Frontal cortex (tissue), 4 donors: ENCODE measurements at places on chromosomes 13 and 19.

DNA sequence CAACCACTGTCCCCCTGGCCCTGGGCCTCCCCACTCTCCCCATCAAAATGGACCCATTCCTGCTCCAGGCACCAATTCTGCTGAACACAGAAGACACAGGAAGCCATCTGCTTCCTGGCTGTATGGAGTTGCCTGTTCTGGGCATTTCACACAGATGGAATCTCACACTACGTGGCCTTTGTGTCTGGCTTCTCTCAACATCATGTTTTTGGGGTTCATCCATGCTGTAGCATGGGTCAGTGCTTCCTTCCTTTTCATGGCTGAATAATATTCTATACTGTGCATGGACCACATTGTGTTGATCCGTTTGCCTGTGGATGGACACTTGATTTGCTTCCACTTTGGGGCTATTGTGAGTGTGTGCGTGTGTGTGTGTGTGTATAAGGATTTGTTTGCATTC is 15.0 kb upstream of the KLF2 start:
- DNase-seq = no peak

DNA sequence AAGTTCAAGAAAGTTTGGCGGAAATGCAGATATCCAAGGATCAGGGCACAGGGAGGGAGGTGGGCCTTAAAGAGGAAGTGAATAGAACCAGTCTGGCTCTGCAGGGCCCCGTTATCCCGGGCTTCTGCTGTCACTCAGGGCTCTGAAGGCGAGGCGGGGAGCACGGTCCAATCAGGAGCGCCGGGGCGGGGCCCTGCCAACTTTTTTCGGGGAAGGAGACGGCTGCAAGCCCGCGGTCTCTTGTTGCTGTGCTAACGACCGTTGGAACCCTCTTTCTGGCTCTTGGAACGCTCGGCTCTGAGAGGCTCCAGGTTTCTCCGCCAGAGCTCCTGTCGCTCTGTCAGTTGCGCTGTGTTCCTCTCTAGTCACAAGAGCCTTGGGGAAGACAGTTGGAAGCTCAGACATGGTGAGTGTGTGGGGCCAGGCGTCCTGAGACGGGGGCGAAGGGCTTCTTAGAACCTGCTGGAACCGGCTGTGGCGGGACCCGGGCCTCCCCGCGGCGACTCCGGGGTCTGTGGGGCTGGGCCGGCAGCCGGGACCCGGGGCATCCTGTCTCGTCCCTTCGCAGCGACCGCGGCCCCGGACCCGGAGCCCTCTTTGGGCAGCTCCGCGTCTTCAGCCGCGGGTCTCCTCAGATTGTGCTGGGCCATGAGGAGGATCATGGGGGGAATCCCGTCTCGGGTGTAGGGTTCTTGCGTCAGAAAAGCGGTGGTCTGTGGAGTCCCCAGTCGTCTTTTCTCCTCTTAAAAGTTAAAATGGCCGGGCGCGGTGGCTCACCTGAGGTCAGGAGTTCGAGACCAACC is 27.7 kb downstream of the ZNF844 start:
- DNase-seq = peak; percentile 71

GRCh38 chr19:34834472-34835061 is 61.6 kb upstream of the ZNF599 start:
- DNase-seq = no peak

DNA sequence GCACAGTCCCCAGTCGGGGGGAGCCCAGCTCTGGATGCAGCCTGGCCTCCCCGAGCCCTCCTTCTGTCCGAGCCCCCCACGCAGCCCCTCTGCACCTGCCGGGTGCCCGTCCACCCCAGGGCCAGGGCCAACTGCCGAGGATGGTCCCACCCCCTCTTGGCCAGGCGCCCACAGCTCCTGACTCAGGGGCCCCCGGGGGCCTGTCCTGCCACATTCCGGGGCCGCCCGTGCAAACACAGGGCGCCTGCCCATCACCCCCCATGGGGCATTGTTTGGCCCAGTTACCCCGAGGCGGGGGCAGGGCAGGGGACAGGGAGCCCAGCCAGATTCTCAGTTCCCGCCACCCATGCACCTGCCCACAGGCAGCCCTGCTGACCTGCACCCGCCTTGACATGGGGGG is 5.3 kb upstream of the TCF3 start:
- no peak for DNase-seq

DNA sequence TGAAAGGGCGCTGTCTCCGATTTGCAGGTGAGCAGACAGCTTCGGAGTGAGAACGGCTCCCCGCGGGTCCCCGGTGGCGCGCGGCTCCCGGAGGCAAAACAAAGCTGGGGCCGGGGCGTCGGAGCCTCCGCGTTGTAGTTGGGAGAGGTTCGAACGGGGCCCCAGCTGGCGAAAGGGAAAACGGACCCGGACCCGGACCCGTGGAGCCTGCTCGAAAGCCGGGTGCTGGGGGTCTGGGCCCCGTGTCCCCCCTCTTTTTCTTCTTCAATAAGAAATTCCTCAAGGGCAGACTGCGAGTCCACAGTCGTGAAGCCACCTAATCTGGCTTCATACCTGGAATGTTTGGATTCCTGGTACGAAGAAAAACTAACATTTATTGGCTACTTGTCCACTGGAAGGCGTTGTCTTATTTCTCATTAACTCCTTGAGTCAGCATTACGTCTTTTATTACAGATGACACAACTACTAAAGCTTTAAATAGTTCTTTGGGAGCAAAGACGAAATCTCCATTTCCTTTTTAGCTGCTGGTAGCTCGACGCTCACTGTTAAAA is 632 bp upstream of the MTIF3 start:
- no peak for DNase-seq

GRCh38 chr19:39154629-39155100 is 29.1 kb downstream of the PAK4 start:
- no peak for DNase-seq

- DNase-seq = no peak
These were observed 29.8 kb downstream of the ZNF536 start for GRCh38 chr19:30401956-30402355.

DNA sequence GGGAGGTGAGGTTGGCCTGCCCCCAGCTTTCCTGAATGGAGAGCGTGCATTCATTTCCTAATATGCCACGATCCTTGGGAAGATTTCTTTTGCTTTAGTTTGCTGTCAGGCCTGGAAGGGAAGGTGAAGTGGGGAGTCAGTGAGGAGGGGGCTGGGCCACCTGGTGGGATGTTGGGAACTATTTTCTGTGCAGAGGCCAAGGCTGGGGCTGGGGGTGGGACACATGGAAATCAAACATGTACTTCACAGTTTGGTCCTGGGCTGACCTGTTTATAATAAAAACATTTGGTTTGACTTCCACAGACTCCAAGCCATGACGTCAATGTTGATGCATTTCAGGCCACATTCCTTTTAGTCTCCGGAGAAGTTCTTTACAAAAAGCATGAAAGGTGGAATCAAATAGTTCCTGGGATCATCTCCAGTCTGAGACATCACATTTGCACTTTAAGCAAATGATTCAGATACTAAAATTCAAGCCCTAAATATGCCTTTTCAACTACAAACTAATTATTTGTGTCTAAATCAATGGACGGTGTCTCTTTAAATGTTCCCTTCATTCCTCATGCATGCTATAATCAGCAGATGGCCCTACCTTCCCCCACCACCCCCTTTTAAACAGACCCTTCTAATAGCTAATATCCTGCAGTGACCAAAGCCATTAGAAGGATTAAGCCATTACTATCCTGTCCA is 41.5 kb upstream of the MEDAG start:
- no peak for DNase-seq

GRCh38 chr19:58053480-58054156 is 5.5 kb upstream of the ZNF135 start:
- DNase-seq = no peak

DNA sequence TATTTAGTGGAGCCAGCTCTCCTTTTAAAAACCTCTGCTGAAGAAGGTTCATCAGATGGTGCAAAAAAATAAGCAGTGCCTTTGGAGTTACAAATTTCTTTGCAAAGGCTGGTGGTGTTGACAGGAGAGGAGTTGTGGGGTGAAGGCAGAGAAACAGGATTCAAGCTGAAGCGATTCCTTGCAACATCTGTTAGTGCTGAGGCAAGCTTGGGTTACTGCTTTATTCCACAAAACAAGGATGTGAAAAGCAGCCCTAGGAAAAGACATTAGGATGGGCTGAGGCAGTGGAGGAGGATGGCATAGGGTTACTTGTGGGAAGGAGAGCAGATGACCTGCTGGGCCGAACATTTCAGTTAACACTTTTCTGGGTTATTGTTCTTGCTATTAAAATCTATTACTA is 390.7 kb downstream of the DLEU7 start:
- no peak for DNase-seq

DNA sequence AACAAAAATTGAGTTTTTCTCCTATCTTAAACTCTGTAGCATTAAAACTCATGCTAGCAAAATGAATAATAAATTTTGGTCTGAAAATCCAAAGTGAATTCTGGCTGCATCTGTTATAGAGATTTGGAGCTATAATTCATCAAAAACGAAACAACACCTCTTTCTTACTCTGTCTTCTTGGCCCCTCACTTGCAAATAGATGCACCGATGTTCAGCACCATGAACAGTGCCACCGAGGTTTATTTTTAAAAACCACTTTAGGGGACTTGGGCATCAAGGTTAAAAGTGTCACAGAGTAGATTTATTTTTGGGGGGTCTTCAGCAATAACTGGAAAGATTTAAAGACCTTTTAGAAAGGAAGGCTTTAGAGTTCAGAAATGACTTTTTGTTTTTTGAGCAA is 26.1 kb upstream of the EID2 start:
- DNase-seq = no peak

- DNase-seq = no peak
These were observed at the start of gene SPACA4 for GRCh38 chr19:48606463-48607358. SPACA4 (plus strand) TSS chr19:48606742; CDS start chr19:48606979, 237 bp downstream.

DNA sequence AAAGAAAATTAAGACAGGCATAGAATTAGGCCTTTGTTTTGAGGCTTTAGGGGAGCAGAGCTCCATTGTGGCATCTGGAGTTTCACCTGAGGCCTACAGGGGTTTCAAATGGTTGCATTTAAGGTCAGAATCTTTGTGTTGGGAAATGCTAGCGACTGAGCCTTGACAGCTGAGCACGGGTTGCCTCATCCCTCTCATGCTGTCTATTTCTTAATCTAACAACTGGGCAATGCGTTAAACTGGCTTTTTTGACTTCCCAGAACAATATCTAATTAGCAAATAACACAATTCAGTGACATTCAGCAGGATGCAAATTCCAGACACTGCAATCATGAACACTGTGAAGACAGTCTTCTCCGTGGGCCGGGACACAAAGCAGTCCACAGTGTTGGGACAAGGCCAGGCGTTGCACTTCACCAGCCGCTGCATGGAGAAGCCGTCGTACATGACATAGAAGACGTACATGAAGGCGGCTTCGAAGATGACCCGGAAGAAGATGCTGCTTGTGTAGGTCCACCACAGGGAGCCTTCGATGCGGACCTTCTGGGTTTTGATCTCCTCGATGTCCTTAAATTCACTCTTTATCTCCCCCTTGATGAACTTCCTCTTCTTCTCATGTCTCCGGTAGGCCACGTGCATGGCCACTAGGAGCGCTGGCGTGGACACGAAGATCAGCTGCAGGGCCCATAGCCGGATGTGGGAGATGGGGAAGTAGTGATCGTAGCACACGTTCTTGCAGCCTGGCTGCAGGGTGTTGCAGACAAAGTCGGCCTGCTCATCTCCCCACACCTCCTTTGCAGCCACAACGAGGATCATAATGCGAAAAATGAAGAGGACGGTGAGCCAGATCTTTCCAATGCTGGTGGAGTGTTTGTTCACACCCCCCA is 3.8 kb downstream of the GJB2 start:
- no peak for DNase-seq

- DNase-seq = no peak
These were observed 251.5 kb downstream of the DNAJC15 start for GRCh38 chr13:43274881-43275280.

- DNase-seq = no peak
These were observed 28.6 kb upstream of the ZNF492 start for GRCh38 chr19:22605275-22606211.

DNA sequence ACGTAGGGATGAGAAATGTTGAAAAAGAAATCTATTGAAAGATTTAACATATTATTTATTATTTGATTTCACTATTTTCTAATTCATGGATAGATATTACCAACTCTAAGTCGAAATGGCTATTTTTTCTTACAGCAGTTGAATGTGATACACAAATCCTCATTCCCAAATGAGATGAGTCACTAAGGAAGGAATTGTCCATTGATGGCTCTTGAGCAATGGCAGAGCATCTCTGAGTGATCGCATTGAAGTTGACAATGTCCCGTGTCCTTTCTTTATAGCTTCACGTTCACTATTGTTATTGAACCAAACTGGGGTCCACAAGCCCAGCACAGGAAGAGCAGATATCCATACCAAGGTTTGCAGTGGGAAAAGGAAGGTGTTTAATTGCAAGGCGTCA is 648.3 kb upstream of the SPRY2 start:
- DNase-seq = no peak

- DNase-seq = no peak
These were observed 210.7 kb upstream of the EDNRB start for GRCh38 chr13:78129359-78129758.

DNA sequence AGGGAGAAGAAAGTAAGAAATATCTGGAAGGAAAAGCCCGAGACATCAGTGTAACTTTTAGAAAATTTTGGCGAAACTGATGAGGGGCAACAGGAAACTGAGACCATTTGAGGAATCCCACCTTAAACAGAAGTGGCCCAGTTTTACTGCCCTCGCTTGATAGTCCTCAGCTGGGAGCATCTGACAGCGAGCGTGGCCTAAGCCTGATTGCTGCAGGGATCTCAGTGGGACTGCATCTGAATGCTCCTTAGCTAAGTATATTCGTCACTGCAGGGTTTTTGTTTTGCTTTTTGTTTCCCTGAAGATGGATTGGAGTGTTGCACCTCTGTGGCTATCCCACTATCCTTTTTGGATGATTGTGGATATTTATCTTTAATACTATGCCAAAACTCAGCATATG is 262.7 kb upstream of the KLHL1 start:
- DNase-seq = no peak

- DNase-seq = peak; percentile 41
These were observed 82.9 kb upstream of the CACNA1A start for GRCh38 chr19:13588957-13589833.

GRCh38 chr19:46746281-46747057 is at the start of gene STRN4:
STRN4 (minus strand) TSS chr19:46746450; CDS start chr19:46746430, 20 bp downstream.
- DNase-seq = peak; percentile 93

GRCh38 chr13:98476538-98476966 is 100.4 kb downstream of the STK24 start:
- DNase-seq = no peak

- no peak for DNase-seq
These were observed 11.8 kb downstream of the CEACAM6 start for GRCh38 chr19:41767115-41767514.
